ENCODE measurements at places on chromosomes 12 and 14.

- DNase-seq = no peak
Measured at GRCh38 chr12:85866986-85867776, 6.9 kb upstream of the NTS start.

- DNase-seq = no peak
Measured at GRCh38 chr12:32229971-32230612, 123.4 kb downstream of the BICD1 start.

- no peak for DNase-seq
Measured at GRCh38 chr14:101503431-101504095, 57.7 kb upstream of the DIO3 start.

DNA sequence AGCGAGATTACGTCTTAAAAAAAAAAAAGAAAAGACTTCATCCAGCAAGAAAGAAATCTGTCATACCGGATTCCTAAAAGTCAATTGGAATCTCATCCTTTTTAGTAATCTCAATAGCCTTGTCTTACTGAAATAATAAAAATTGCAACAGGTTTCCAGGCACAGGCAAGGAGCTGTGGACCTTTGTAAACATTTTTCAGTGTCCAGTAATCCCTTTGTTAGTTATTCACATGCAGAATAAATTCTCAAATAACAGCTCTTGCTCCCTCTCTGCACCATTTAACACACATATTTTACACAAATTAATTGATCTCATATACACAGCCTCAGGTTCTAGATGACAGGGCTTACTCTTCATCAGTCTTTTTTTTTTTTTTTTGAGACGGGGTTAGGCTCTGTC, 22.0 kb upstream of the CALM1 start:
- DNase-seq = no peak

- DNase-seq = no peak
Measured at GRCh38 chr14:90409209-90409730, 12.4 kb downstream of the CALM1 start.

DNA sequence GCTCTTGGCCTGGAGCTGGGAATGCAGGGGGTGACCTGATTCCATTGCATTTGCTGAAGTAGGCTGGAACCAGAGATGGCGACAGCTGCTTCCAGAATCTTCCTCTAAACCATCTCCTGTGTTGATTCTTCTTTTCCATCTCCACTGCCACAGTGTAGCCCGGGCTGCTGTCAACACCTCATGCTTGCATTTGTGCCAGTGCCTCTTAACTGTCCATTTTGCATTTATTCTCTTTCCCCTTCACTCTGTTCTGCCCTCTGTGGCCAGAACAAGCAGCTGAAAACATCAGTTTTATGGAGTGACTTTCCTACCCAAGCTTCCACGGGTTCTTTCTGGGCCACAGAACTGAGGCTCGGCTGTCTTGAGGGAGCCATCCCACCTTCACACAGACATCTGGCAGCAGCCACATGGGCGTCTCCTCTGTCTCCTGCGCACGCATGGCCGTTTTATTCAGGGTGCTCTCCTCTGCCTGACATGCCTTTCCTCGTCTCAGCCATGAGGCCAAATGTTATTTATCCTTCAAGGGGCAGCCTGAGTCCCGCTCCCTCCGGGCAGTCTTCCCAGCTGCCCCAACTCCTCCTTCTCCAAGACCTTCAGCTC, 51.7 kb downstream of the SMOC1 start:
- no peak for DNase-seq

GRCh38 chr12:50082644-50083043, 2.5 kb upstream of the SMARCD1 start:
- DNase-seq = no peak

- DNase-seq = no peak
Measured at GRCh38 chr14:93943052-93943451, 15.9 kb downstream of the FAM181A start.

GRCh38 chr14:77640756-77641533, 24.5 kb upstream of the SPTLC2 start:
- no peak for DNase-seq

DNA sequence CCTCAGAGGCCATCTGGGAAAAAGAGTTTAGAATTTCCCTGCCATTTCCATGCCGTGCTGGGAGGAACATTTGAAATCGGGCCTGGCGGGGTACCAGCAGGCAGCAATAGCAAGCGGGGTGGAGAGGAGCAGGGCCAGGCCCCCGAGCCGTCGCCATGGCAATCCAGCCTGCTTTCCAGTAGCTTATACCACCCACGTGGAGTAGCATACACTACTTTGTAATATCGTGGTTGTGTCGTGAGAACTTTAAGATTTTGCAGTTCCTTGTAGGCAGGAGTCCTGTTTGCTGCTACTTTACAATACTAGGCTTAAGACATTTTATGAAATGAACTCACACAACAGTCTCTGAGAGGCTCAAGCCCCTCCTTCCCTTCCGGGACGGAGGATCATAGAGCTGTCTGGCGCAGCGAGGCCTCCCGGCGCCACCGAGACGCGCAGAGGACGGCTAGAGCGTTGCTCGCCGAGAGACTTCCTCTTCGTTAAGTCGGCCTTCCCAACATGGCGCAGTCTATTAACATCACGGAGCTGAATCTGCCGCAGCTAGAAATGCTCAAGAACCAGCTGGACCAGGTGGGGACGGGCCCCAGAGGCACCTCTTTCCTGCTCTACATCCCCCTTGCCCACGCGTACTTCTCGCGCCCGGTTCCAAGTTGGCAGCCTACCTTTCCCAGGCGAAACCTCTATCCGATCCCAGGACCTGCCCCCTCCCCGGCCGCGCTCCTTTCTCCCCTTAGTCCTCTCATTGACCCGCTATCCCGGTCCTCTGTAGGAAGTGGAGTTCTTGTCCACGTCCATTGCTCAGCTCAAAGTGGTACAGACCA, at the start of gene PFDN5:
Gene PFDN5, plus strand, starts transcription at position 473 of the 821 bp plus-strand sequence. Its CDS starts 26 bp downstream, at position 499.
- peak; percentile 76 for DNase-seq

DNA sequence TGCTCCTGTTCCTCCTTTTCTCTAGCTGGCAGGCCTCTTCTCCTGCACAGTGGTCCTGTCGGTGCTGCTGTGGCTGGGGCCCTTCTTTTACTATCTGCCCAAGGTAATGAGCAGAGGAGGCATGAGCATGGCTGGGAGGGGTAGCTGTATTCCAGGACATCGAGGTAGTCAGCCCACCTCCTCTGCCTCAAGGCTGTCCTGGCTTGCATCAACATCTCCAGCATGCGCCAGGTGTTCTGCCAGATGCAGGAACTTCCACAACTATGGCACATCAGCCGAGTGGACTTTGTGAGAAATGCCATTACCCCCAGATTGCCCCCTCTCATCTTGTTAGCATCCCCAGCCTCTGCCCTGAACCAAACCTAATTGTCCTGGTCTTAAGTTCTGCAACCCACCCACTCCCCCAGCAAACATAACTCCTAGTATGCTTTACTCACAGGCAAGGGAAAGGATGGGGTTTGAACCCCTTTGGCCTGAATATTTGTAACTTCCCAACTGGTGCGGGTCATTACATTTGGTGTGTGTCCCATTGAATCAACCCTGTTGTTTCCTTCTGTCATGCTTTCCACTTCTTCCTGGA, 9.1 kb downstream of the B4GALNT1 start:
- no peak for DNase-seq

DNA sequence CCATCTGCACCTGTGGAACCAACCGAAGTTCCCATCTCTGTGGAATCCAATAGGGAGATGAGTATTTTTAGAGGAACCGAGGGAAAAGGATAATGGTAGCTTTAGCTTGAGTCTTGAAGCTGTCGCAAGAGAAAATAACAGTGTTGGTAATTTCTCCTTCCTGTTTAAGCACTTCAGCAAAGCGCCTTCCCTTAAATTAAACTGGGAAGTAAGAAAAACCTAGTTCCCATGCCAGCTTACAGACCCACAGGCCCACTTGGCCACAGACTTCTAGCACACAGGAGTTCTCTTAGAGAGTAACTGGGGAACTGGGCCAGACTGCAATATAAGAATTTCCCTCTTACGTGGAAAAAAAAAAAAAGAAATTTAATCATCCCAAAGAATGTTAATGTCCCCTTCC, 223.8 kb downstream of the EFCAB11 start:
- DNase-seq = no peak

GRCh38 chr12:3152011-3152511, 74.9 kb downstream of the TSPAN9 start:
- no peak for DNase-seq

All from stimulated activated CD8-positive, alpha-beta memory T cell treated with anti-CD3 and anti-CD28 coated beads, Interleukin-2, amount 100 ng/mL, for 1 hour (primary cell).